ENCODE measurements at places on chromosomes 5 and 9.

- no peak for DNase-seq
These were observed 13.9 kb upstream of the ENHO start for GRCh38 chr9:34536685-34537084.

DNA sequence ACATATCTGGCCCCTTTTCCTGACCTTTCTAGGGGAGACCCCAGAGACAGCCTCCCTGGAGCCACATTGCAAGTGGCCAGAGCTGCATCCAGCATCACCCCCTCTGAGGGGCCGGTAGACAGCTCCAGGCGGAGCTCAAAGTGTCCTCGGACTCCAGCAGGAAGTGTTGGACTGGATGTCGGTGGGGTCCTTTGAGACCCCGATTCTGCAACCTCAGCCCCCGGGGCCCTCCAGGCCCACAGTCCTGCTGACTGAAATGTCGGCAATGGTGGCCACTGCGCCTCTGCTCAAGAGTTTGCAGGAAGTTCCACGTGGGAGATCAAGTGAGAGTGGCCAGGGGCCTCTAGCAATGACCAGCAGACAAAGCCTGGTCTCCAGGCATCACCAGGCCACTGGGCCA is 115.9 kb upstream of the FOXD4L5 start:
- no peak for DNase-seq

DNA sequence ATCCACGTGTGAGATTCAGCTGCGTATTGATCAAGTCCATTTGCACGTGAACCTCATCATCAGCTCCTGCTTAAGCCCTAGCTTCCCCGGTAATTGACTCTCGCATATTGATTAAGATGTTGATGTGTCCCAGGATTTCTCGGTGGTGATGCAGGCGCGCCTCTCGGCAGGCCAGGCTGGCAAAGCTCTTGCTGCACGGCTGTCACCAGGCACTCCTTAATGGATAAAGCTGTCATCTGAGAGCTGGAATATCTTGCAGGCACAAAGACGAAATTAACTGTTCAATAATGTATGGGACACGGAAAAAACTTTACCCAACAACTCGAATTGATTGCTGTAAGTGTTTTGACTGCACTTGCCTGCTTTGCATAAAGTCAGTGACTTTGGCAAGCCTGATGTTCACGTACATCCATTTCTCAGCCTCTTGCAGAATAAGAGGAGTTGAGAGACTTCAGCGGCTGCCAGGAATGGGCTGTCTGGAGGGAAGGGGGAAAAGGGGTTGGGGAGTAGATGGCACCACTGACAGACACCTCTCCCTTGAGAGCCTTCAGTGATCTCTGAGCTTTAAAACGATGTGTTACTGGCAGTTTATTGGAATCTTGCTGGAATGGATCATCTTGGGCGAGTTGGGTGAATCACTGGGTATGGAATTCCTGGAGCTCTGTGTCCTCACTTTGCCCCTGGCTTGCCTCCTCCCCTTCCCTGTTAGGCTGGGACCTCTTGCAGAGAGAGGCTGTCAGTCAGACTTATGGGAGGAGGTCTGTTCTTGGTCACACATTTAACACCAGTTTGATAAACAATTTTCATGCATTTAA is 650.3 kb downstream of the CCDC171 start:
- DNase-seq: peak; percentile 91

DNA sequence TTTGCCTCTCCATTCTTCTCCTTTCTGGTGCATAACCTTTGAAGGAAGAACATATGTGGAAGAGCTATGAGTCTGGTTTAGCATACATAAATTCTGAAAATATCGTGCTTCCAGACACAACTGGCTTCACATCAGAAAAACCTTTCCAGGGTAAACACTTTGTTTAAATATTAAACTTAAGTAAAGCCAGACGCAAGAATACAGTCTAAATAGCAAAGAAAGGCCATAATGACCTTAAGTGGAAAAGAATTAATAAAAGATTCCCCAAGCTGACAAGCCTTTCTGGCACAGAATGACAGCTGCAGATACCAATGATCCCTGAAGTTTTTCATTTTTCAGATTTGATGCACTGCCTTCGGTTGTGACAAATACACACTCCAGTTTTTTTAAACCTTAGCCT is 13.5 kb upstream of the TSSK1B start:
- DNase-seq: no peak

- DNase-seq: peak; percentile 36
These were observed 24.8 kb upstream of the DENND1A start for GRCh38 chr9:123954518-123955280.

DNA sequence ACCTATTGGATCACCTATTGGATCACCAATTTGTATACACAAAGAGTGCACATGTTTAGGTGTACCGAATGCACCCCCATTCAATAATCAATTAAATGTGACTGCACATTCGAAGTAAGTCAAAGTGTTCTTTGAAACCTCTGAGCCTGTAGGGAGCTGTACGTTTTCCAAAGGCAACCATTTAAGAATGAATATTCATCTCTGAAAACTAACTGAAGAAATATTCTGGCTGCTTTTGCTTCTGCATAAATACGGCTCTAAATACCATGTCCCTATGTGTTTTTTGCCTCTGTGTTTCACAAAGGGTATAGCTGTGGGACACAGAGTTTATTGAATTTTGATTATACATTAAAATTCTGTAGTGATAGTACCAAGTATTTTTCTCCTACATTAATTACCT is 95.4 kb downstream of the ITGA1 start:
- no peak for DNase-seq

DNA sequence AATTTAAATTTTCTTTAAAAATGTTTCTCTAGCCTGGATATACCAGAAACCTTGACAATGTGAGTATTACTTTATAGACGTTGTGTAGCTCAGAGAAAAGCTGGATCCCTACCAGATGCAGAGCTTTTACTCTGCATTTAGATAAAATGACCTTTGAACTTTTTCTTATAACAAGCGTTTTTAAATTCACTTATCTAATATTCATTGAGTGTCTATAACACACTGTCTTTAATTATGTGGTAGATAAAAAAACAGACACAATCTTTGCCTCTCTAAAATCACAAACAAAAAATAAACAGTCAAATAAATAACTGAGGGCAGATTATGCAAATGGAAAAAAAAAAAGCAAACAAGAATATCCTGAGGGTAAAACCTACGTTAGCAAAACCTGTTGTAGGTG is 773.6 kb downstream of the CDH12 start:
- no peak for DNase-seq

DNA sequence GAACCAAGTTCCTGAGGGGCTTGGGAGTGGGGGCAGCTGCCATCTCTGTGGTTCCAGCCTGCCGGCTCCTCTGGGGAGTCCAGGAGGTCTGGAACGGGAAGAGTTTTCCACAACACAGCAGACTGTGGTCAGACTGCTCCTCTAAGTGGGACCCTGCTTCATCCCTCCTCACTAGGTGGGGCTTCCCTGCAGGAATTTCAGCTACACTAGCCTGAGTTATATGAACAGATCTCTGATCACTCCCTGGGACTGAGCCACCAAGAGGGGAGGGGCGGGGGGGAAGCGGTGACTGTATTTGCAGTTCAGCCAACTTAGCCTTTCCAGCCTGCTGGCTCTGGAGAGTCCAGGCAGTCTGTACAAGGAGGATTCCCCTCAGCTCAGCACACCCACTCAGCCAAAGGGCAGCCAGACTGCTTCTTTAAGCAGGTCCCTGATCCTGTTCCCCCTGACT is 19.4 kb downstream of the DTWD2 start:
- DNase-seq: no peak

GRCh38 chr9:97545486-97545885 is 44.0 kb downstream of the TMOD1 start:
- no peak for DNase-seq

GRCh38 chr5:65803699-65804391 is 81.8 kb downstream of the NLN start:
- DNase-seq: no peak

- DNase-seq: peak; percentile 78
These were observed 199.1 kb downstream of the NNT start for GRCh38 chr5:43802119-43802518.

- DNase-seq: no peak
These were observed 65.0 kb downstream of the MELK start for GRCh38 chr9:36637491-36638270.

GRCh38 chr5:159330131-159330800 is at the start of gene IL12B:
Gene IL12B (minus strand): TSS chr5:159330487. CDS start chr5:159326782, 3,705 bp downstream.
- DNase-seq: peak; percentile 63

DNA sequence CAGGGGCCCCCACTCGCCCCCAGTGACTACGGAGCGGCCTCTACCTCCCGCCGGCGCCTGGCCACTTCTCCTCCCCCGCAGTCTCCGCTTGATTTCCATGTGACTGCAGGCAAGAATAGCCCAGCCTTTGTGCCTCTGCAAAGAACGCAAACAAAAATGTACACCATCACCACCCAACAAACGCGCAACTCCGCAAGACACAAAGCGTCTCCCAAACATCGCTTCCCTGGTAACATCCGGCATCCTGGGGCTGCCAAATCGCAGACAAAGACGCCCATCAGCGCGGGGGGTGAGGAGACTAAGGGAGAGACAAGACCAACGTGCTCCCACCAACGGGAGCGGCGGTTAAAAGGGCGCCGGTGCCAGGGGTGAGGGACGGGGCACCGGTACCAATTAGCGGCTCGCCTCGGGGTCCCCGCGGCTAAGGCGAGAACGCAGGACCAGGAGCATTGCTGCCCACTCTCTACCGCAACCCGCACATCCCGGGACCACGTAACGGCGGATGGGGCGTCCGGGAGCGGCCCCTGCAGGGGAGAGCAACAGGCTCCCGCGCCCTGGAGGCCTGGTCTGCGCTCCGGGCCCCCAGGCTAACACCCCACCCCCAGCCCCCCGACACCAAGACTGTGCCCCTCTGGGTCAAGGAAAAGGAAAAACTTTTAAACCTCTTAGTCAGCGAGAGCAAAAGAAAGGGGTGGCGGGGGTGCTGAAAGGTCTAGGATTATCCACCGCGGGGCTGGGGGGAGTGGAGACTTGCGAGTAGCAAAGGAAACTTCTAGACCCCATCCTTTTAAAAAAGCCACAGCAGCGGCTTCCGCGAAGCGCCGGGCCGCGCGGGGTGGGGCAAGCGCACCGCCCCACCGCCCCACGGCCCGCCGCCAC is 885 bp downstream of the MPDZ start:
- peak; percentile 60 for DNase-seq

GRCh38 chr5:89343666-89344065 is 460.7 kb upstream of the MEF2C start:
- no peak for DNase-seq
